ENCODE measurements at places on chromosomes 6 and 20.

DNA sequence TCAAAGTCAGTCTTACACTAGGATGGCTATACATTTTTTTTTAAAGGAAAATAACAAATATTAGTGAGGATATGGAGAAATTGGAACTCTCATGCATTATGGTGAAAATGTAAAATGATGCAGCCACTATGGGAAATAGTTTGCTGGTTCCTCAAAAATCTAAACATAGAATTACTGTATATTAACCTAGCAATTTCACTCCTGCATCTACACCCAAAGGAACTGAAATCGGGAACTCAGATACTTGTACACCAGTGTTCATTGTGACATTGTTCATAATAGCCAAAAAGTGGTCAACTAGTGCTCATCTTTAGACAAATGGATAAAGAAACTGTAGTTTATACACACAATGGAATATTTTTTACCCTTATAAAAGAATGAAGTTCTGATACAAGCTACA, 110.7 kb downstream of the UTRN start:
- DNase-seq: no peak

- no peak for DNase-seq
Measured at GRCh38 chr20:50519036-50519762, 9.0 kb downstream of the PTPN1 start.

DNA sequence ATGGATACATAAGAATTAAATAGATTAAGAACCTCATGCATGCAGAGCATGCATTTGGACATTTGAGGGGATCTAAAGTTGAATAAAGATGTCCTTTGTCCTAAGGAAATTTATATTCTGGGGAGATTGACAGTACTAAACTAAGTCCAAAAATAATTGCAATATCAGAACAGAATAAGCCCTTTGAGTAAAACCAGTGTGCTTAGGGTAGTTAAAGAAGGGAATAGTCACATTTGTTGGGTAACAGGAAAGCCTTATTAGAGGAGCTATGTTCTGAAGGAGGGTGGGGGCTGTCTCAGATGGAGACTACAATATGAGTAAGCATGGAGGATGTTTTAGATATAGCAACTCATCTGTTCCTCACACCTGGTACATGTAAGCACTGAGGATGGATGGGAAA, 35.8 kb downstream of the CDC5L start:
- DNase-seq: no peak

DNA sequence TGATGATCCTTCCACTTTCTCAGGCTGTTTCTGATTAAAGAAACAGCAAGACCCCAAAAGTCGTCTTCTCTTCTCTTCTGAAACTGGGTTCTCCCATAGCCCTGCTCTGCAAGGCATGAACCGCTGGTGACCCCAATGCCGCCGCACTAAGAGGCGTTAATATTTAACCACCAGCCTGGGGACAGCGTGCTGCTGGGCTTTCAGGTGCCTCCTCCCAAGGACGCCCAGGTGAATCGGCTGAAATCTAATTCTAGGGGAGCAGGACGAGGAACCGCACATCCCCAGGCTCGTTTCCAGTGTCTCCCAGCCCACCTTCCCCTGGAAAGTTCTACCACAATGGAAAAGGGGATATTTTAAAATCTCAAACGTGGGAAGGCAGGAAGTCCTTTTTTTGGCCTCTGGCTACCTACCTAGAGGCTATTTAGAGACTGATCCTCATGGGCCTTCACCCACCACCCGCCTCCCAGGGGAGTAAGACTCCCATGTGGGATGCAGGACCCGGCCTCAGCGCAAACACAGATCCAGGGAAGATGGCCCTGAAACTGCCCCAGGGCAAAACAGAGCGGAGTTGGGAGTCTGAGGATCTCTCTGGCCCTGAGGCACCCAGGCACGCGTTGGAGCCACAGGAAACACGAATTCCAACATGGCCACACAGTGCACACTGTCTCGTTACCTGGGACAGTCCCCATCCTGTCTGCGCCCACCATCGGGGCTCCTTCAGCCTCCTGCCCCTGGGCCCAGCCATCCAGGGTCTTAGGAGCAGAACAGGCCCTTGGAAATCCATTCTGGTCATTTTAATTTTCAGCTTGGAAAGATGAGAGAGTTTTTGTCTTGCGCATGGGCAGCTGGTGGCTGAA, 56.2 kb downstream of the BMP7 start:
- no peak for DNase-seq

GRCh38 chr6:154410619-154411072, 54.0 kb upstream of the IPCEF1 start:
- DNase-seq: peak; percentile 36

- no peak for DNase-seq
Measured at GRCh38 chr6:36128073-36128472, 2.2 kb upstream of the MAPK13 start.

- DNase-seq: no peak
Measured at GRCh38 chr6:69816026-69816425, 19.2 kb upstream of the LMBRD1 start.

GRCh38 chr6:4800662-4801061, 24.5 kb downstream of the CDYL start:
- DNase-seq: no peak

DNA sequence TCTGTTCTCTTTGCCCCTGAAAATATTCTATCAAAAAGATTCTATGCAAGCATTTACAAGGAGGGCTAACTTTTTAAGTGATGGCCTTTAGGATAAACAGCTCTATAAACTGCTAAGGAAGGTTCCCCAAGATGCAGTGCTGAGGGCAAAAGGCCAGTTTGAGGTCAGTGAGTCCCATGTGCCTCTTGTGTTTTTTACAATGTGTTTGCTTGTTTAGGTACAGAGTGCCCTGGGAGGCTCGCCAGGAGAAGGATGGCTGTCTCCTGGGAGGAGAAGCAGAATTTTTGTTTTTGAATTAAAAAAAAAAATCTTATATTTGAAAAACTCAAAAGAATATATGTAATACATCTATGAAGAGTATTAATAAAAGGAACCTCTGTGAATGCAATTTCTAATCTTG, 12.8 kb downstream of the MTCH1 start:
- no peak for DNase-seq

DNA sequence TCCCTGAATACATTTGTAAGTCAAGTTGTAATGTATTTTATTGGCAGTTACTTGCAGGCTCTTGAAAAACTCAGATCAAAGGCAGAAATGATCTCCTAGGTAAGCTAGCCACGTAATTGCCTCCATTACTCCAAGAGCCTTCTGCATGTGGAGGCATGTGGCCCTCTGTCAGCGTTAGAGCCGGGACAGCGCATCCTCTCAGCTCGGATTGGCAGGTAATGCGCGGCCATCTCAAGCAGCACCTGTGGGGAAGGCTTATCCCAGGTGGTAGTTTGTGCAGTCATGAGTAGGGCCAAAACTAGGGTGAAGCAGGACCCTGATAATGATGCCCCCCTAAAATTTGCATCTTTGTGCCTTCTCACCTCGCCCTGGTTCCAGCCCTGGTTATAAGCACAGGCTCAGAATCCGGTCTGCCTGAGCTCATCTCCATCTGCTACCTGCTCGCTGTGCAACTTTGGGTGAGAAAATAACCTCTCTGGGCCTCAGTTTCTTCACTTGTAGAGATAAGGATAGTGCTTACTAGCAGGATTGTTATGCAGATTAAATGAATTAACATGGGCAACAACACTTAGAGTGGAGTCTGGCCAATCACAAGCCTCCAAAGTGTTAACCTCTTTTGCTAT, 157.5 kb upstream of the PMEPA1 start:
- DNase-seq: no peak

- no peak for DNase-seq
Measured at GRCh38 chr6:133923938-133924593, 29.0 kb upstream of the TBPL1 start.

DNA sequence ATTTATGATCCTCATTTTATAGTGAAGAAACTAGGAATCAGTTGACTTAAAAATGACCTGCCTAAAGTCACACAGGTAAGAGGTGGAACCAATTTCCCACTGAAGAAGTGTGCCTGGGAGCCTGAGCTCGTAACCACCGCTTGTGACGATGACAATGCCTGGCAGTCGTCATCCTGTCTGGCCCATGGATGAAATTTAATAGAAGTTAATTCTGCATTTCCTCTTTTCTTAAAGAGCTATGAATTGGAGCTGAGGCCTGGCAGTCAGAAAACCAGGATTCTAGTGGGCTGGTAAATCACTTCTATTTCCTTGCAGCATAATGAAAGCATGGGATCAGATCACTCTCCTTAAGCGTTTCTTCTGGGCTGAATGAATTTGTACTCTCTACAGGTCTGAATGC, 200.0 kb upstream of the SGK1 start:
- DNase-seq: no peak

- no peak for DNase-seq
Measured at GRCh38 chr6:10084111-10084986, 330.5 kb downstream of the TFAP2A start.

GRCh38 chr20:25256226-25256859, 8.5 kb downstream of the PYGB start:
- DNase-seq: no peak

DNA sequence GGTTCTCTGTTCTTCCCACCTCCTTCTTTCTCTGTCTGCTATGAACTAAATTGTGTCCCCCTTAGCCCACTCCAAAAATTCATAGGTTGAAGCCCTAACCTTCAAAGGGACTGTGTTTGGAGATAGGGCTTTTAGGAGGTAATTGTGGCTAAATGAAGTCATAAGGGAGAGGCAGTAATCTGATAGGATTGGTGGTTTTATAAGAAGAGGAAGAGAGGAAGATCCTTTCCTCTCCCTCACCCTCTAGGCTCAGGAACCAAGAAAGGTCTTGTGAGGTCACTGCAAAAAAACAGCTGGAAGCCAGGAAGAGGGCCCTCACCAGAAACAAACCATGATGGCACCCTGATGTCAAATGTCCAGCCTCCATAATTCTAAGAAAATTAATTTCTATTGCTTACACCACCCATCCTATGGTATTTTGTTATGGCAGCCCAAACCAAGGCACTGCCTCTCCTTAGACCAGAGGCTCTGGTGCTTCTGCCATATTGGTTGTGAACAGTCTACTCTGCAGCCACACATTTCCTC, 135.1 kb upstream of the COL21A1 start:
- no peak for DNase-seq

DNA sequence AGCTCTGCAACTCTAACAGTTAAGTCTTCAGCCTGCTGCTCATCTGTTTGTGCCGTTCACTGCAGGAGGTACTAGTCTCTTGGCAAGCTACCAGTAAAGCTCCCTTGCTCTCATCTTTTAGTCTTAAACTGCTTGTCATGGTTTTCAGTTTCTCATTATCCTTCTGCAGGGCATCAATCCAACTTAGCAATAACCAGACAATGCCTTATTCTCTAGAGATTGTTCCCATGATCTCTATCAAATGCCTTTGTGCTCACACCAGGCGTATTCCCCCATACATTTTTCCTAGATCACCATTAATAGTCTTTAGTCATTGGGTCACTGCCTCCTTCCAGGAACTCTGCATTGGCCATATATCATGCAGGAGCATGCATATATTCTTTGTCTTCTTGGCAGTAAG, 171.3 kb downstream of the GRM1 start:
- DNase-seq: no peak

DNA sequence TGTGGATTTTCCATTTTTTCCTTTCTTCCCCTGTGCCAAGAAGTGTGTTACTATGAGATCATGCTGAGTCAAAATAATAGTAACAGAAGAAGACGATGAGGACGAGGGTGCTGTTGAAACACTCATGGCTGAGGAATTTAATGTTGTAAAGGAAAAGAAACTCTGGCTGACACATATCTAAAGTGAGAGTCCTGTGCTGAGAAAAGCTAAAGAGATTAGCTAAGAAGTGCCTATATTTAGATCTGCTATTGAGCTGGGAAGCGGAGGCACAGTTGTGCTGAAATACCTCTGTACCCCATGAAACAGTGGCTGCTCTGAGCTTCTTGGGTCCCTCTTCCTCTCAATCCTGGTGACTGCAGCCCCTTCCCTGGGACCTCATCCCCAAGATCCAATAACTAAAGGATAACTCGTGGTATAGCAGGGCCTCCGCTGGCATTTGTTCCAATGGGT, 1.1 kb upstream of the SYTL3 start:
- no peak for DNase-seq

- no peak for DNase-seq
Measured at GRCh38 chr6:157859775-157860504, 36.9 kb downstream of the SNX9 start.

- DNase-seq: no peak
Measured at GRCh38 chr6:13292774-13293173, 35.6 kb downstream of the TBC1D7 start.

GRCh38 chr6:122956376-122956775, 39.7 kb upstream of the CLVS2 start:
- DNase-seq: no peak

- DNase-seq: no peak
Measured at GRCh38 chr6:28816339-28816908, 107.4 kb downstream of the TRIM27 start.

DNA sequence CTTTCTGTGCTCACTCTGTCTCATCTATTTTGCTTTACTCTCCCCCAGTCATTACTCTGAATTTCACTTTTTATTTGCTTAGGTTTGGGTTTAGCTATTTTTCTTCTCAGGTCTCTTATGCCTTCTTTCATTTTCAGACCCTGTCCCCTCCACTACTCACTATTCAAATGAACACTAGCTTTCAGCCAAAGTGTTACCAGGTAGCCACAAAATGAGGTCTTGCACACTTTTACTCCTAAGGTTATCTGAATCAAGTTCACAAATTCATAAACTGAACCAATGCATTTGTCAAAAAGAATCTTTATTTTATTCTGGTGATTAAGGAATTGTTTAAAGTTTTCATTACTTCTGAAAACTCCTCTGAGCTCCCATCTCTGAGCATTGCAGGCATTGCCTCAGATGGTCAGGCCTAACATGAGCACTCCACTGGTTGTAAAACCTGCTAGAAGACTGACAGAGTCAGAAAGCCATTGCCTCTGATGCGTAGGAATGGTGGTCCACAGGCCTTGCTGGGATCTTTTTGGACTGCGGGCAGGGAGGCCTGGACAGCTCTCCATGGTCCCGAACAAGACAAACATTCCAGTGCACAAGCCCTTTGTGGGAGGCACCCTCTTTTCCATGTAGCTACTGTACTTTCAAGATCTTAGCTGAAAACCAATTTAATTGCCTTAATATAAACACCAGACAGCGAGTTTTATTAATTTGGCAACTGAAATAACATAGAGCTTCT, 48.5 kb downstream of the FYN start:
- DNase-seq: no peak

DNA sequence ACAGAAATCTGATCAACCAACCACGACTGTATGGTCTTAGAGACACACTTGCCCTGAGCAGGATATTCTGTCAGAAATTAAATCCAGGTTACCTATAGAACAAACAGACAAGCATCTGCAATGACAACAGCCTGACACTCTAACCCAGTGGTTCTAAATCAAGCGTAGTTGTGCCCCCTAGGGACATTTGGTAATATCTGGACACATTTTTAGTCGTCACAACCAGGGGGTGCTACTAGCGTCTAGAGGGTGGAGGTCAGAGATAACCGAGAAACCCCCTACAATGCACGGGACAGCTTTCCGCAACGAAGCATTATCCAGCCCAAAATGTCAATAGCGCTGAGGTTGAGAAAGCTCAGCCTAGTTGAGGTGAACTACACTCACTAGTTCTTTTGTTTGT, 32.3 kb downstream of the ID4 start:
- DNase-seq: no peak
